Foreskin keratinocyte (primary cell): ENCODE measurements at places on chromosomes 3 and 15. TPM values are rescaled to one million over a fixed set of nuclear protein-coding genes. Genes with fewer than 3 reads are reported as not detected.

Gene LDHAL6B
- not detected in 2 replicates for total RNA-seq

Gene IL12A
- total RNA-seq: 0.20 and 0.74 TPM in 2 replicates

Gene PSMD2
- total RNA-seq: 838 and 935 TPM in 2 replicates

Gene AMOTL2
- total RNA-seq: 79.5 and 86.7 TPM in 2 replicates

Gene USP8
- total RNA-seq: 40.3 and 43.0 TPM in 2 replicates

Gene KLHL6
- total RNA-seq: 0.03 and 0.11 TPM in 2 replicates

GRCh38 chr3:124142389-124142970, 150.6 kb upstream of the ROPN1 start:
- DNase-seq: no peak

DNA sequence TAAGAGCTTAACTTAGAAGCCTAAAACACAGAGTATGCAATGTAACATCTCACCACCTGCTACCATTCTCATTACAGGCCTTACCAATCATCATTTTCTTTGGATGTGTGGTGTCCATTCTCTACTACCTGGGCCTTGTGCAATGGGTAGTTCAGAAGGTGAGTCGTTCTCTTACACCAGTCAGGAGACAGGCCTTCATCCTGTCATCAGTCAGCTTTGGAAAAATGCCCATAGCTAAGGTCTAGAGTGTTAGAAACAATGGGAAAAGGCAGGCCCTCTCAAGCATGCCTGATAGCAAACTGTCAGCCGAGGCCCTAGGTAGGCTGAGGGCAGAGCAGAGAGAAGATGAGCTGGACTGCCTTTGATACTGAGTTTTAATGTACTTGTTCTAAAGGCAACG, 13.5 kb downstream of the SLC28A2 start:
- peak; percentile 49 for DNase-seq

DNA sequence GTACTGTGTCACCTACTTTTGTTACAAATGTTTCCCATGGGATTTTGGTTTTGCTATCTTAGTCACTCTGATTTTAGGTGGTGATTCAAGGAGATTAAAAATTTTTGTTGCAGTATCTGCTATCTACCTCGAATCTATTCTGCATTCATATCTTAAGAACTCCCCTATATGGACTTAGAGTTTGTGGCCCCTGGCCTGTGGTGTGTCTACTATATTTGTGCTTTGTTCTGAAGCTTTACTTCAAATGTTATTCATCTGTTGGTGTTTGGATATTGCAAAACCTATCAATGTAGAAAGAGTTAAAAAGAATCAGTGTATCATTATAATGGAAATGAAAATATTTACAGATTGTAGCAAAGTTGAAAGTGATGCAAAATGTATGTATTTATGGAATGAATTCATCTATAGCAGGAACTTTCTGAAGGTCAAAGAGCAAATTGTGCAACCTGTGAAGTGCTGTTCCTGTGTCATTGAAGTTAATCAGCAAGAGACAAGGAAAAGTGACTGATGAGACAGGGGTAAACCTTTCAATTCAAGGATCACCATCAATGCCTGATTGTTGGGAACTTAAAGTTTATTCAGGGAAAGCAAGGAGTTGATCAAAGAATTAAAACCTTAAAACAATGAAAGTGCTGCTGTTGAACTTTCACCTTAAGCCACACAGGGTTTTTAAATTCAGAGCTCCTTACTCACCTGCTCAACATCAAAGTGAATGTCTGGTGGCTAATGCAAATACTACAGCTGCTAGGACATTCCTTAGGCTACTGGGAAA, 71.0 kb downstream of the SLMAP start:
- DNase-seq: no peak

DNA sequence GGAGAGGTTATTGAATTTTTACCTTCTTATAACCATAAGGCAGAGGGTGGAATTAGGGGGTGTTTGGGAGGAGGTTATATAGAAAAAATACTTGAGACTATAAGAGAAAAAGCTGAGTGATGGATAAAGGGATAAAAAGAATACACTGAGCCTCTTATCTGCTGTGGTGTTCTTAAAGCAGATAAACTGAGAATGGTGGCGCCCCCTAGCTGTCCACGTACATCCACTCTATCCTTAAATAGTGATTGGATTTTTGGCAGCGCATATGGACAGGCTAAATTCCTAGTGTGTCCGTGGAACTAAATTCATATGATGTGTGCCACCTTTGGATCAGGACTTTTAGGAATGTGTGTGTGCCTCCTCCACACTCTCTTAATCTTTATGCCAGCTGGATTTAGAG, 121.1 kb downstream of the OXSM start:
- DNase-seq: no peak

DNA sequence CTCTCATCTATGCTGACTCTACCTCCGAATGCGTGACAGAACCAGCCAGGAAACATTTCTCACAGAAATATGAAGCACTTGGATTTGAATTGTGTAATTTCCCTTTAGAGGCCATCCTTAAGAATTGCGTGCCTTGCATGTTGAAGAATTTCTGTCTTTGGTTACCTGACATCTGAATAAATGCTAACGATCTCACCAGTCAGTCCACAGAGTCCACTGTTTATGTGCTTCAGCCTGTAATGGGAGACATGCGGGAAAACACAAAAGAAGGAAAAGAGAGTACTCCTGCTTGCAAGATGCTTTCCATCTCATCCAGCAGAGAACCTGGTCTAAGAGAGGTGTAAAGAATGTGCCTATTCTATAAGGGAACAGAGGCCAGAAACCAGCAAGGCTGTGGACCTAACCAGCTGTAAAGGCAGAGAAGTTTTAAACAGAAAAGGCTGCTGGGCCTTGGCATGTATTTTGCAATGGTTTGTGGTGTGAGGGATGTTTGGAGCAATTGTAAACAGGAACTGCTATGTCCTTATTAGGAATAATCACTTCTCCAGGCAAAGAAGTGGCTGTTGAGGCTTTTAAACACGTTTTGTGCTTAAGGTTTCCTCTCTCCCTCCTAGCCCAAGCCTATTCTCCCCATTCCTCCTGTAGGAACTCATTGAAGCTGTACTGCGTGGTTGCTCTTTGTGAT, 36.4 kb upstream of the BOC start:
- no peak for DNase-seq

GRCh38 chr15:52254391-52254790, 41.2 kb downstream of the MYO5C start:
- DNase-seq: no peak

DNA sequence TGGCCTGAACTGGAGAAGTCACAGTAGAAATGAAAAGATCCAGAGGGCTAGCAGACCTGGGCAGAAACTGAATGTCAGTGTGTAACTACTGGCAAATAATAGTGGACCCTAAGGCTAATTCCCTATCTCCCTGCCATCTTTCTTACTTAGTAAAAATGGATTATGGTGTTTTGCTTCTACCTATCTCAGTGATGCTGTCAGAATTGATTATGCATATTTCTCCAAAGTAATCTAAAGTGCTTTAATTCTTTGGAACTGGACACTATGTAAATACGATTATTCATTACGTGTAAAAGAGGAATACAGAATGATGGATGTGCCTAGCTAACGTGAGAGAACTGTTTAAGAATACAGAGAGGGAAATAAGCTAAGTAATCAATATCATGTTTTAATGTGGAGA, 651.9 kb downstream of the NLGN1 start:
- DNase-seq: no peak

- DNase-seq: no peak
Observed at GRCh38 chr3:106768941-106769480, 608.2 kb upstream of the CCDC54 start.

GRCh38 chr15:91116113-91117067, 16.3 kb downstream of the SV2B start:
- DNase-seq: peak; percentile 72

DNA sequence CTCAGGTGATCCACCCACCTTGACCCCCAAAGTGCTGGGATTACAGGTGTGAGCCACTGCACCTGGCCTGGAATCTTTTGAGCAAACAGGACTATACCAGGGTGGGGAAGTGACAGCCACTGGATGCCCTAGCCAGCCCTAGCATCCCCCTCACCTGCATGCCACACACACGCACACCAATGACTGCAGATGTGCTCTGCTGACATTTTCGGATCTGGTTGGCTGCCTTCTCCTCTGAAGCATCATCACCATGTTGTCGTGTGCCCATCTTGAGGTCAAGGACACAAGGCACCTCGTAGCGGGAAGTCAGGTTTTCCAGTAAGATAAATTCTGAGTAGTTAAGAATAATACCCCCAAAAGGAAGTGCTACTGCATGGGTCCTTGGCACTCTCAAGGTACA, 3.7 kb upstream of the NCKIPSD start:
- no peak for DNase-seq

- no peak for DNase-seq
Observed at GRCh38 chr3:65583188-65583587, 455.5 kb downstream of the MAGI1 start.

GRCh38 chr3:126752303-126753190, 48.5 kb downstream of the CHCHD6 start:
- peak; percentile 31 for DNase-seq

- DNase-seq: no peak
Observed at GRCh38 chr3:57451150-57451846, 92.8 kb downstream of the DNAH12 start.

GRCh38 chr3:36678216-36679013, 85.9 kb downstream of the DCLK3 start:
- peak; percentile 54 for DNase-seq

DNA sequence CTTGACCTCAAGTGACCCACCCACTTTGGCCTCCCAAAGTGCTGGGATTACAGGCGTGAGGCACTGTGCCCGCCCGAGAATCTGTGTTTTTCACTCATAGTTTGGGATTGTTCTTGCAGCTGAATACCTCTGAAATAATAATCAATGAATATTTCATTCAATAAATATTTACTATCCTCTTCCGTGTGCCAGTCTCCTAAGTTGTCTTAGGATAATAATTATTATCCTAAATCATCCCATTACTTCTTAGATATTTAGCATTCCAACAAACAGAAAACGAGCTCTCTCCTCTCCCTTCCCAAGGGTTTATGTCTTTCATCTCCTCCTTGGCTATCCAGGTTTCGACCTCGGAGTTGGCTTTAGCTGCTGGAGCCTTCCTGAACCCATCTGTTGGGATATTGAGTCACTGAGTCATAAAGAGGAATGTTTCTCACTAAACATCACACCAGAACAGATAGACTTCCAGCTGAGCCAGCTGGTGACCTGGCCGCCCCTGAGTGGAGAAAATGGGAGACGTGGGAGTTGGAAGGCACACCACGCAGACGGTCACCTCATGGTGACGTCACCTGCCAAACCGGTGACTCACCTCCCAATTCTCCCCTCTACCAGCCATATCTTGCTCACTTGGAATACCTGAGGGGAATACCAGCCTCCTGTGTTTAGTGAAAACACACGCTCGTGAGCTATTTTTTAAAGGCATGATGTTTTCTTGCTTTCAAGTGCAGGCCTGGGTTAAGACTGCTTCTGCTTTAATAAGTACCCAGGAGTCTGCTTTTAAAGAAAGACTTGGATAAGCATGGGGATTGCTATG, 43.9 kb downstream of the BHLHE40 start:
- DNase-seq: peak; percentile 100

GRCh38 chr3:49792371-49793150, 6.2 kb upstream of the IP6K1 start:
- no peak for DNase-seq

DNA sequence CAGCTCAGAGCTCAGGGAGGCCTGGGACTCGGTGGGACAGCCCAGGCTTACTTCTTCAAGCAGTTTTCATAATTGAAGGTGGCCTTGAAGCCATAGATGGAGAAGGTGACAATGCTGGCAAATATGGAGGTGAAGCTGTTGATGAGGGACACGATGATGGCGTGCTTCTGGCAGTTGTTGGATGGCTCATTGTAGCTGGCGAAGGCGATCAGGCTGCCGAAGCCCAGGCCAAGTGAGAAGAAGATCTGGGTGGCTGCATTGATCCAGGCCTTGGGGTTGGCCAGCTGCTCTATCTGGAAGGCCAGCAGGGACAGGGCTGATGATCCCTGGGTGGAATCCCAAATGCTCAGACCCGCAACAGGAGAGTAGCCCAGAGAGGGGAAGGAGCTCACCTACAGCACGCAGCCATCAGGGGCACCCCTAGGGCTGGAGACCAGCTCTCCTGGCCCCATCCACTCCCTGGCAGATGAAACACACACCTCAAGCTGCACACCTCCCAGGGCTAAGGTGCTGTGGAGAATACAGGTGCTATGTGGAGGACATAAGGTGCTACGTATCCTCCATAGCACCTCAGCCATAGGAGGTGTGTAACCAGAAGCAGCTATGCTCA, 25.1 kb downstream of the SLC6A20 start:
- no peak for DNase-seq

DNA sequence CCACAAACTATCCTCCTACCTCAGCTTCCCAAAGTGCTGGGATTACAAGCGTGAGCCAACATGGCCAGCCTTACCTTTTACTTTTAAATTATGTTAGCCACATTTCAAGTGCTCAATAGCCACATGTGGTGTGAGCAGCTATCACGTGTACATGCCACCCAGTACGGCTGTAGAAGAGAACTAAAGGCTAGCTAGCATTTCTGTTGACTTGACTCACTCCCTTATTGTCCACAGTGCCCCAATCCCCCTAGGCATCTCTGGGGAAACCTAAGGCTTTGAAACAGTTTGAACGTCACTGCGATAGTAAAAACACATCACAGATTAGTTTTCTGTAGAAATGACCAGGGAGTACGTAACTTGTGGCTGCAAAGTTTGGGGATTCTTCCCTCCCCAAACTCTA, 12.0 kb downstream of the C15orf40 start:
- DNase-seq: no peak

- no peak for DNase-seq
Observed at GRCh38 chr3:89606151-89606550, 498.7 kb downstream of the EPHA3 start.

- no peak for DNase-seq
Observed at GRCh38 chr3:53887446-53887845, 4.2 kb downstream of the SELENOK start.

DNA sequence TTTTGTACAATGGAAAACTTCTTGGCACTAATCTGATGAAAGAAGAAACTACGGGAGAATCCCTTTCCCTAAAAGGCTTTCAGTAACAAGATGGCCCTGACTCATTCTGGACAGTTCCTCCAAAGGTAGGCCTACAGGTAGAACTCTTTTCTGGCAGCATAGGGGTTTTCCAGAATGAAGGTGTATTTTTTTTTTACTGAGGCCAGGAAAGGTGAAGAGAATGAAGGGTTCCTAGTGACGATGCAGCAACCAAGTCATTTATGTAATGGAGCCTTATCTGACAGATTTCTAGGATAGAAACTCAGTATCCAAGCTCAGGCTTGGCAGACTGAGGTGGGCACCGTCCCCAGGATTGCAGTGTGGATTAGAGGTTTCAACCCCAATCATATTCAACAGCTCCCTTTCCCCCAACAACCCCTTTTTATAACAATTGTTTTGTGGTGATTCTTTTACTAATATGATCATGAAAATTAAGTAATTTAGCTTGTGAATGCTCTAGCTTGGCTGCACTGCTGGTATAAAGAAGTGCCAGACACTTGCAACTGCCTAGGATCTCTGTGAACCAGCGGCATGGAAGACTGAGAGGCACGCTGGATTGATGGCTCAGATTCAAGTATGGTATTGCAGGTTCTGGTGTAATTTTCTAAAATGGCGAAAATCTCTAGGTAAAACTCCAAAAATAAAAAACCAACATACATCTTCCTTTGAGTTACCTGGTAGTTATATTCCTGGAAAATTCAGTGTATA, 8.7 kb upstream of the TRIM69 start:
- peak; percentile 53 for DNase-seq
